ENCODE measurements at places on chromosomes 1 and 21.
A peak's percentile ranks its signal among the peaks of the same experiment; 100 is the strongest.

GRCh38 chr1:212430955-212431394 is 1.7 kb upstream of the NENF start:
- DNase-seq, result no peak

GRCh38 chr21:28875078-28875477 is 117.6 kb downstream of the LTN1 start:
- DNase-seq, result no peak

DNA sequence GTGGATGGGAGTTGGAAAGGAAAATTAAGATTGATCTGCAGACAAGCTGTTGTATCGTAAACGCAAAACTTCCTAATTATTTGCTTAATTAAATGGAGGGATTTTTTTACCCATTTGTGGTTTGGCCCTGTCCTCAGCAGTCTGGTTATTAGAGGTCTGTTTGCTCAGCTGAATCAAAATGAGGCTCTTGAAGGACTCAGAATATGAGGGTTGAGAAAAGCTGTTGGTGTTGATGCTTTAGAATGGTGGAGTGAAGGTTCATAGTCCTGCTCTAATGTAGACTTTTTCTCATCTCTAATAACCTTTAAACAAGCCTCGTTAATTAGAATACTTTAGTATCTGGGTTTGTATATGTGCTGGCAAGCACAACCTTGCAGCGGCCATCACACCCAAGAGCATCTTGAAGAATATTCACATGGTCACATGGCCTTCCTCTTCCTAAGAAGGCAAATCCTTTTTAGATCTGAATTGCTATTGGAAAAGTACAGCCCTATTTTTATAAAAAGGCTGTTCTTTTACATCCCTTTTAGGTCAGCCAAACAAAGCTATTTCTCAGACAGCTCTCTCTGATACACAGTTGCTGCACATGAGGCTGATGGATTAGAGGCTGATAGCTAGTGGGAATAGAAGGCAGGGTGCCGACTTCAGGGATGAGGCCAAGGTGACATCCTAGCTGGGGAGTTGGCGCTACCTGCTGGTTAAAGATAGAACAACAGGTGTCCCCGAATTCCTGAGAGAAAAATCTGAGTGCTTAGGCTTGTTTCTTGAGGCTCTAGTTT is 53.8 kb downstream of the MACF1 start:
- peak; percentile 58 for DNase-seq

DNA sequence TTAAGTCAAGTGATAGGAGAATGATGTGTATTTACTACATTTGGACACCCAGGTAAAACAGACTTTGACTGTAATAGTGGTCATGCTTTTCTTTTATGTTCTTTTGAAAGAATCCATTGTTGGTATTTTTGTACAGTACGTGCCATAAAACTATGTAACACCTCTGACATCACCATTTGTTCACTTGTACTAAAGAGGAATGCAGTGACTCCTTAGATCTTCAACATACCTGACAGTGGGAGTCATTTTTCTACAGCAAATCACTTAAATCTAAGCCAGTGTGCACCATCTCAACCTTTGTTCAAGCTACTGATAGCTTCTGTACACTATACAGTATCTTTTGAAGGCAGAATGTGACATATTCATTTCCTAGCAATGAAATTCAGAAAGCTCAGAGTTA is 6.3 kb upstream of the PLD5 start:
- DNase-seq, result no peak

GRCh38 chr1:208820580-208821212 is 576.5 kb upstream of the PLXNA2 start:
- DNase-seq, result no peak

- DNase-seq, result no peak
These were observed at the start of gene S100B for GRCh38 chr21:46604975-46605766. Gene S100B, minus strand, starts transcription at chr21:46605082. Its CDS starts 2,667 bp downstream, at chr21:46602415.

GRCh38 chr1:45929257-45929687 is 125.9 kb downstream of the MAST2 start:
- DNase-seq, result no peak

- DNase-seq, result peak; percentile 20
These were observed 75.2 kb downstream of the KIFAP3 start for GRCh38 chr1:169999331-169999741.

GRCh38 chr1:151728151-151729054 is 7.1 kb downstream of the RIIAD1 start:
- no peak for DNase-seq

DNA sequence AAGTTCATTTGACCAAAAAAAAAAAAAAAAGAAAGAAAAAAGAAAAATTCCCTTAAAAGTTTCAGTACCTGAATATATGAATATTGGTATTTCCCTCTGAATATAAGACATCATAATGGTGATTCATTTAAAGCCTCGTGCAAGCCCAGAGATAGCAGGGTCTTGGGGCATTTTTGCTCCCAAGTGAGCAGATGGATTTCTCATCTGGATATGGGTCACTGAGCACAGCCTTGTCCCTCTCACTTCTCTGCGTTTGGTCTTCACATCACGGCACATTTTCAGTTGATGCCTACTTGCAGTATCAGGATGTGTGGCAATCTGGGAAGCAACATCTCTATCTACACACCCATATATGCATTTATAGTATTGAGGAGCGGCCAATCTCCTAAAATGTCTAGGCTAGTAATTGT is 12.7 kb downstream of the CD58 start:
- no peak for DNase-seq

DNA sequence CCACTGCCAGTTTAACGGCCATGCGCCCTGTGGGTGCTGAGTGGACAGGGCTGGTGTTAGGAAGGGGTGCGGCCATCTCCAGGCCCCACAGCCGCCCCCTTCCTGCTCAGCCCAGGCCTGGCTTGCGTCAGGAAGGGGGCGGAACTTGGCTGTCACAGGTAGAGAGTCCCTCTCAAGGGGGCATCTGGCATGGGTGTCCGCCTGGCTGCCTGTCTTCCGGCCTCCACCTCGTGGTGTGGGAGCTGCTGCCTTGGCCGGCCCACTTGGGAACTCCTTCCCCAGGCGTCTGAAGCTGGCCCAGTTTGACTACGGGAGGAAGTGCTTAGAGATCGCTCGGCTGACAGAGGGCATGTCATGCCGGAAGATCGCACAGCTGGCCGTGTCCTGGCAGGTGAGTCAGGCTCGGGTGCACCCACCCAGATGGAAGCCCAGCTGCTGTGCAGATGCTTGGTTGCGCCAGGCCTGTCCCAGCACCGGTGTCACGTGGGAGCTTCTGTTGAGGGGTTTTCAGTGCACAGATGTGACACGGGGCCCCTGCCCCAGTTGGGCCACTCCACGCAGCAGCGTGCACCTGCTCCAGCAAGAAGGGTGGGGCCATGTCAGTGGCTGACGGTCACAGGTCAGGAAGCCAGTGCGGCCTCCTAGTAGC is 9.1 kb upstream of the ATAD3B start:
- no peak for DNase-seq

DNA sequence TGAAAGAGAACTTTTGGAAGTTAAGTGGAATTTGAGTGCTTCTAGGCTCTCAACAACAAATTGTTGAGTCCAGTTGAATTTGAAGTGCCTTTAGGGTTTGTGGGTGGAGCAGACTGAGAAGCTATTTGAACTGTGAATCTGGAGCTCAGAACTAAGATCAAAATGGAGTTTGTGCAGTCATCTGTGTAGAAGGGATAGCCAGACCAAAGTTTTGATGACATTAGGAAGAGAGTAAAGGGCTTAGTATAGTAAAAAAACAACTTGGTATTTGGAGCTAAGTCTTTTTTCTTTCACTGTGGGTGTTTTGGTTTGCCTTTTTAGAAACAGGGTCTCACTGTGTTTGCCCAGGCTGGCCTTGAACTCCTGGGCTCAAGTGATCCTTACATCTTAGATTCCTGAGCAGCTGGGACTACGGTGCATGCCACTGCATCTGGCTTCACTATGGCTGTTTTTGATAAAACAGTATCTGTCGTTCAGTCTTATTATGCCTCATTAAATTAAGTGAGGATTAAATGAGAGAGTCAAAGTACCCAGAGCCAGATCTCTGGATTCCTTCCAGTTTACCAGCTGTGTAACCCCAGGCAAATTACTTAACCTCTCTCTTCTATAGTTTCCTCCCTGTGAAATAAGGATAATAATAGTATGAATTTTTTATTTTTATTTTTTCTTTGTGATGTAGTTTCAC is 20.0 kb downstream of the HDAC1 start:
- DNase-seq, result no peak

DNA sequence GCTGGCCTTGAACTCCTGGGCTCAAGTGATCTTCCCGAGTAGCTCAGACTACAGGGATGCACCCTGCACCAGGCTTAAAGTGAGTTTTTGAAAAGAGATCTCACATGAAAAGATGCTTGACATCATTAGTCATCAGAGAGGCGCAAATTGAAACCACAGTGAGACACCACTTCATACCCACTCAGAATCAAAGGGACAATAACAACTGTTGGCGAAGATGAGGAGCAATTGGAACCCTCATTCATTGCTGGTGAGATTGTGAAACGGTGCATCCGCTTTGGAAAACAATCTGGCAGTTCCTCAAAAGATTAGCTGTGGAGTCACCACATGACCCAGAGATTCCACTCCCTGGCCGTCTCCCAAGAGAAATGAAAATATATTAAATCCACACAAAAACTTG is 122.3 kb downstream of the PGBD5 start:
- DNase-seq, result no peak

- peak; percentile 21 for DNase-seq
These were observed 1604.7 kb downstream of the PLA2G4A start for GRCh38 chr1:188433425-188433824.

- DNase-seq, result no peak
These were observed 84.3 kb downstream of the KCNK2 start for GRCh38 chr1:215166886-215167285.

GRCh38 chr21:41582866-41583265 is 74.9 kb upstream of the TMPRSS2 start:
- no peak for DNase-seq

DNA sequence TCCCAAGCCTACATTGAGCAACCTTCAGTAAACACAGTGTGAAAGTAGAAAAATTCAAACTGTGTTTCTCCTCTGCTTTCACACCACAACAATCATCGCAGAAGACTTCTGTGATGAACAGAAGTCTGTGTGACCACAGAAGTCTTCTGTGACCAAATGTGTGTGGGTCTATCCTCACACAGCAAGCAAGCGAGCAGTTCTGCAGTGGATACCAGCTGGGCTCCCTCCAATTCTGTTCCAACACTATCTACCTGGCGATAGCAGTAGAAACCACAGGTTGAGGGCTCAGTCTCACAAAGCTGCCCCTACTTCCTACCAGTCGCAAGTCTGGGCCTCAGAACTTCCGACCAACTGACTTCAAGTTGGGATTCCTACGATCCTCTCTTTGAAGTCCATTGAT is 21.0 kb upstream of the RAP1A start:
- no peak for DNase-seq

GRCh38 chr1:3240524-3241235 is 171.7 kb downstream of the PRDM16 start:
- no peak for DNase-seq

GRCh38 chr1:158691907-158692306 is 5.4 kb upstream of the SPTA1 start:
- no peak for DNase-seq

GRCh38 chr1:150126811-150127210 is 22.9 kb upstream of the PLEKHO1 start:
- no peak for DNase-seq

- DNase-seq, result no peak
These were observed 4.7 kb upstream of the NDUFS5 start for GRCh38 chr1:39021426-39021825.

GRCh38 chr1:54979327-54979891 is 1.0 kb upstream of the TMEM61 start:
- no peak for DNase-seq

GRCh38 chr1:155975375-155976061 is 2.8 kb downstream of the ARHGEF2 start:
- no peak for DNase-seq

- peak; percentile 83 for DNase-seq
These were observed at the start of gene ATP8B2 for GRCh38 chr1:154324669-154325582. Gene ATP8B2, plus strand, starts transcription at chr1:154325525. Its CDS starts 2,617 bp downstream, at chr1:154328142.

DNA sequence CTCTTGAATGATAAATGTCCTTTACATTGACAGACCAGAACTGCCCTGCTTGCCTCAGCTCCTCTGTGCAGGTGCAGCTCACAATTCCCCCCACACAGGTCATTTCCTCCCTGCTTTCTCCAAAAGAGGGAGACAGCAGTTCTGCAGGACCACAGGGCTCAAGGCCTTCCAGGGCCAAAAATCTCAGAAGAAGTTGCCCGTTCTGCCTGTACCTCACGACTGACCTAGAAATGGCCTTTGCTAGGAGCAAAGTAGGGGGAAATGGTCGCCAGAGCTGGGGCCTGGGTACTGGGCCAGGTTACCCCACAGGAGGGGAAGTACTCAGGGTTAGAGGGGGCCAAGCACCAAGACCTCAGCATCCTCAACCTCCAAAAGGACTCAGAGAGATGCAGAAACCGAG is 11.1 kb downstream of the RNU1-2 start:
- no peak for DNase-seq

DNA sequence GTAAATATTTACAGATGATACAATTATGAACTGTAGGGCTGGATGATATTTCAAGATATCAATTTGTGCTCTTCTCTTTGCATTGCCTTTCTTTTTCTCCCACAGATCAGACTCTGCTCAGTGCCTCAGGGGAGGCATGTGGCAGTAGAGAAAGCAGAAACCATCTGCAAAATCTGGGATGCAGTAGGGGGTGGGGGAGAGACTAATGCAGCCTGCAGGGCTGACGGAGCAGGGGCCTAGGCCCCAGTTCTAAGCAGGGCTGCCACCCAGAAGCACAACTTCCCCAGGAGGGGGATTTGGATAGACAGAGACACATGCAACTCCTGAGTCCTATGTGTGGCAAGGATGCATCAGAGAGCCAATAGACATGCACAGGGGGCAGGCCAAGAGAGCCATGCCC is 511.6 kb downstream of the SMYD3 start:
- DNase-seq, result no peak

- DNase-seq, result no peak
These were observed at the start of gene SLC22A15 for GRCh38 chr1:115976062-115976920. Gene SLC22A15, plus strand, starts transcription at chr1:115976513. Its CDS starts 115 bp downstream, at chr1:115976628.

DNA sequence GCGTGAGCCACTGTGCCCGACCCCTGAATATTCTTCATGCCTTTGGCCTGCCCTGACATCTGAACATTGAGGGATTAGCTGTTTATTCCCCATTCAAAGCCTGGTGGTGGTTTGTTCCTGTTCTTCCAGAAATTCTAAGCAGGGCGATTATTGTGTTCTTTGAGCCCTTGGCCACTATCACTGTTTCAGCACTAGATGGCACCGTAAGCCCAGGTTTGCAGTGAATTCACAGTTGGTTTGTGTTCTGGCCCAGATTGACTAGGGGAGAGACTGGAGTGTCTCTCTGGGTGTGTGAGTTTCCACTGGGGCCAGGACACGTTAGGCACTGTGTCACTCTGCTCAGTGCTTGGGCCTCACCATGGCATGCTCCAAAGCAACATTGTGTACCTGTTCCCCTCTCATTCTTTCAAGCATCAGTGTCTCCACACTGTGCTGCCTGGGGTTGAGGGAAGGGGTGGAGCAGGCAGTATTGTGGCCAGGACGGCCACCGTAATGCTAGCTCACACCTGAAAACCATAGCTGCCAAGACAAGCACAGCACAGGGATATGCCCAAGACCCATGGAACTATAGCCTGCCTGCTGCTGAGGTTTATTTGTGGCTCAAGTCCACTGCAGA is 52.7 kb downstream of the PKN2 start:
- peak; percentile 8 for DNase-seq

DNA sequence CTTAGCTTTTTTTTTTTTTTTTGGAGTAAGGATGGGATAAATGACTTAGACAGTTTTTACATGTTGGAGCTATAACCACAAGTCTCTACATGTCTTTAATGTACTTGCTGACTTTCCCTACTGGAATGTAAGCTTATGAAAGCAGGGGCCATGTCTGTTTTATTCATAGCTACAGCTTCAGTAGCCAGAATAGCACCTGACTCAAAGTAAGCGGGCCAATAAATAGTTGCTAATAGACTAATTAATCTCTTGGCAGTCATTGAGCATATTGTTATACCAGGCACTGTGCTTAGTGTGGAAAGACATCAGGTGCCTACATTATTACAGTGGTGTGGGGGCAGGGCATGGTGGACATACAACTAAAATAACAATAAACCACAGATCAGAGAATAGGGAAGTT is 84.4 kb upstream of the HOOK1 start:
- no peak for DNase-seq

Measured in NCI-H460 (cell line).